Activated naive CD4-positive, alpha-beta T cell (primary cell): ENCODE measurements at places on chromosomes 3 and 15.

DNA sequence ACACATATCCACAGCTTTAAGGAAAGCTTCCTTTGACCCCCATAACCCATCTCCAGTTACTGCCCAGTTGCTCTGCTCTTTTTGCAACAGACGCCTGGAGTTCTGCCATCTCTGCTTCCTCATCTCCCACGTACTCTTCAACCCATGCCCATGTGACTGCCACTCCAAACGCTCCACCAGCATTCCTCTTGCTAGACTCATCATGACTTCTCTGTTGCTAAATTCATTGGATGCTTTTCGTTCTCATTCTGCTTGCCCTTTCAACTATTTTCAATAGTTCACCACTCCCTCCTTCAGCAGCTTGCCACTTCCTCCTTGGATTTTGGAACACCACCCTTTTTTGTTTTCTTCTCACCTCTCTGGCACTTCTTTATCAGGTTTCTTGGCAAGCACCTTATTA is 2.7 kb upstream of the KNSTRN start:
- DNase-seq = no peak

- DNase-seq = no peak
Measured at GRCh38 chr3:189186101-189186500, 14.3 kb downstream of the TPRG1 start.

DNA sequence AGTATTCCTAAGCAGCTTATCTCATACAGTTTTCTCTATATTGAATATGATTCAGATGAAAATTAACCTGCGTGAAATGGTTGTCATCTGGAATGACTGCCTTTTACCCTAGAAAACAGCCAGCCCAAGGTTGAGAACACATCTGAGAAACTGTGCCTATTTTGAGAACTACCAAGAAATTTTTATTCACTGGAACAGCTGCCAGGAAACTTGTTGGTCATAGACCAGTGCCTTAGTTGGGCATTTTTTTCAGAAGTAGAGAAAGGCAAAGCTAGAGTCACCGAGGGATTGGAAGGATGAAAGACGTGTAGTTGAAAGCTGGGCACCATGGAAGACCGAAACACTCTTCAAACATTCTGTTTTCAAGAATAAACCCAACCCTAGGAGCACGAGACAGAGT is 277.1 kb downstream of the LPP start:
- no peak for DNase-seq

GRCh38 chr15:69036826-69037225 is 22.3 kb downstream of the NOX5 start:
- no peak for DNase-seq

- no peak for DNase-seq
Measured at GRCh38 chr3:127693336-127693843, 20.6 kb downstream of the ABTB1 start.

GRCh38 chr3:107833722-107834416 is 257.0 kb downstream of the CD47 start:
- DNase-seq = no peak

DNA sequence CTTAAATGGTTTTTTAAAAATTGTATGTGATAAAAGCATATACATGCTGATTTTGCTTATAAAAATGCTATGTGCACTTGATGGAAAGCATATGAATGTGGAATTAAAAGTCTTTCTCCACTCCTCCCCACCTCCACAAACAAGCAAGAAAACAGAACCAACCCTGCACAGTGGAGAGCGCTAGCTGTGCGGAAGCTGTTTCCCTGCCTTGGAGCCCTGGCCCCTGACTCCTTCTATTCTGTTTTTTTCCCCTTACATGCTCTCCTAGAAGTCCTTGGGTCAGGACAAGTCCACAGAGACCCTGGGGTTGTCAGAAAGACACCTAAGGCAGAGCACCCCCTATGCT is 64.2 kb downstream of the BOC start:
- DNase-seq = no peak

GRCh38 chr15:74763416-74763815 is 14.8 kb downstream of the CYP1A2 start:
- no peak for DNase-seq

DNA sequence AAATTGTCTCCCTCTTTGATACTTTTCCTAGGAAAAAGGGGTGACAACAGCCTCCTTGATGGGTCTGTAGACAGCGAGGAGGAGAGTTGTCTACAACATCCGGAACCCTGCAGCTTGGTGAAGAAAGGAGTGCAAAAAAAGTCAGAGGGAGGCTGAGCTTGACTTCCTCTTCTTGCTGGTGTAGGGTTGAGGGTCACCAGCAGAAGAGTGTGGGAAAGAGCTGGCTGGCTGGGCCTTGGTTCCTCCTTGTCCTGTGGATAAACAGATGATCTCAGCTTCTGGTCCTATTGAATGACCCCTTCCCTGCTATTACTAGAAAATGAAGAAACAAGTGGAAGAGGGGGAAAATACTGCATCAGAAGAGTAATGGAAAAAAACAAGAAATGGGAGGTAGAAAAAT is 20.4 kb downstream of the SLC7A14 start:
- no peak for DNase-seq

- no peak for DNase-seq
Measured at GRCh38 chr3:101900316-101900715, 51.0 kb downstream of the NFKBIZ start.

DNA sequence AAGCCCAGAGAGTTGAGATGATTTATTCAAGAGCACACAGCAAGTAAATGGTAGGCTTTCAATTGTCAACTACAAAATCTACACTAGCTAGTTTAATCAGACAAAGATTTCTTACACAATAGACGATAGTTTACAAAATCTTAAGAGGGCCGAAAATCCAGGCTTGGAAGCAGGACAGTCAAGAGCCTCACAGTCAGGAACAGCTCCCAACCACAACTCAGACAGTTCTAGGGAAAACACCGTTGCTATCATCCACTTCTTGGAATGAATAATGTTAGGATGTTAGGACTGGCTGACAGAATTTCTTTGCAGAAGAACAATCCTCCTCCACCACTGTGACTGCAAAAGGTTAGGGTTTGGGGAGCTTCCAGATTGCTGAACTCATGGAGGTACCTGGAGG is 290.8 kb upstream of the ZPLD1 start:
- no peak for DNase-seq

DNA sequence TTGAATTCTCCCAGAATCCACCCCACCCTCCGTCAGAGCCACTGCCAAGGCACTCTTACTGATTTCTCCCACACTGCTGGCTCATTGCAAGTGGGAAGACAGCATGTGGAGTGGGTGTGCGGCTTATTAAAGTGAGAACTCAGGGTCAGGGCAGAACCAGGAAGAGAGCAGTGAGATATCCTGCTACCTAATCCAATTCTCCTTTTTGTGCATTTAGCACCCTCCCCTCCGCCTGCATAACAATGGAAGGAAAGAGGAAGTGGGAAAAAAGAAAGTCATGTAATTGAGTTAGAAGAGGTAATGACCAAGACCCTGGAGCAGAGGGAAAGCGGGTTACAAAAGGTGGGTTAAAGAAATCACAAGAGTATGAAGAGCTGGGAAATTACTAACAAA is 27.8 kb upstream of the PIK3CB start:
- no peak for DNase-seq

GRCh38 chr15:42692997-42693396 is 43.9 kb downstream of the CDAN1 start:
- DNase-seq = no peak

DNA sequence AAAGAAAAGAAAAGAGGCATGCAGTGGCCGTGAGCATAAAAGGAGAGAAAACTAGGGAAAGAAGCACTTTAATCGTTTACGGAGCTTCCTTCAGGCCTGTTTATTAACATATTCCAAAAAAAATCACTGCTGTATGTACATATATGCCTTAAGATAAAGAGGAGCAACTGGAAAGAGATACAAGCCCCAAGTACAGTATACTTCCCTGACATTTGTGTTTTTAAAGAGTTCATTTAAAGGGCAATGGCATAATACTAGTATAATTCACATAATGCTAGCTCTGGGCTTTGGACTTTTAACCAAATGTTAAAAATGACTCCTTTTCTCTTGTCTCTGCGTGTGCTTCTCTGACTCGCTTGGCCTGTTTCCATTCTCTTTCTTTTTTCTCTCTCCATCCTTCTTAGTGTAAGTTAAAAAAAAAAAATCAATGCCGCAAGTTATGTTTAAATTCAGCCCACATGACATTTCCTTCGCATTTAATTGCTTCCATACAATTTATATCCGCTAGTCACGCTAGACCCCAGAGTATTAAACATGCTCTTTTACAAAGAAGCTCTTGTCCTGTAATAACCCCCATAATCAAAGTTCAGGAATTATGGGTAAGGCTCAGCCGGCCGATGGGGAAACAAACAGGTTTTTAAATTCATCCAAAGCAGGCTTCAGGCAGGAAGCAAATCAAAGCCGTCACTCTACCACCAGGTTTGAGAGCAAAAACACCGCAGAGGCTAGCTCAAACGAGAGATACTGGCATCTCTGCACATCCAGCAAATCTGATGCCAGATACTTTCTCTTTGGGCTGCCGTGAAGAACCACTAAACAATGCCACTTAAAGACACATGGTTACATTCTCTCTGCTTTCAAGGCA is 19.4 kb downstream of the WWTR1 start:
- no peak for DNase-seq

DNA sequence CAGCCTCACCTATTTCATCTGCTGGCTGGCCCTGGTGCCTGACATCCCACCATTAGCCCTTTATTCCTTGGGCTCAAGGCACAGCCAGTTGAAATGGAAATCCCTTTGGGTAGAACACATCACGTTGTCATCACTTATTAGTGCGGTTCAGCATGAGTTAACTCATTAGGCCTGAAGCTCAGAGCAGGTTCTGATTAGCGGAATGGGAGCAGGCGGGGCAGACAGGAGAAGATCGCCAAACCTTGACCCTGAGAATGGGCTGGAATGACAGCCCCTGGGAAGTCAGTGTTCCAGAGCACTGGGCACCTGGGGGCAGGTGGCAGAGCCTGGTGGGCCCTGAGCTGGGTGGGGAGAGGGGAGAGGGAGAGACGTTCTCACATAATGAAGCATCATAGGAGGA is 5.8 kb downstream of the ITGA11 start:
- DNase-seq = no peak

DNA sequence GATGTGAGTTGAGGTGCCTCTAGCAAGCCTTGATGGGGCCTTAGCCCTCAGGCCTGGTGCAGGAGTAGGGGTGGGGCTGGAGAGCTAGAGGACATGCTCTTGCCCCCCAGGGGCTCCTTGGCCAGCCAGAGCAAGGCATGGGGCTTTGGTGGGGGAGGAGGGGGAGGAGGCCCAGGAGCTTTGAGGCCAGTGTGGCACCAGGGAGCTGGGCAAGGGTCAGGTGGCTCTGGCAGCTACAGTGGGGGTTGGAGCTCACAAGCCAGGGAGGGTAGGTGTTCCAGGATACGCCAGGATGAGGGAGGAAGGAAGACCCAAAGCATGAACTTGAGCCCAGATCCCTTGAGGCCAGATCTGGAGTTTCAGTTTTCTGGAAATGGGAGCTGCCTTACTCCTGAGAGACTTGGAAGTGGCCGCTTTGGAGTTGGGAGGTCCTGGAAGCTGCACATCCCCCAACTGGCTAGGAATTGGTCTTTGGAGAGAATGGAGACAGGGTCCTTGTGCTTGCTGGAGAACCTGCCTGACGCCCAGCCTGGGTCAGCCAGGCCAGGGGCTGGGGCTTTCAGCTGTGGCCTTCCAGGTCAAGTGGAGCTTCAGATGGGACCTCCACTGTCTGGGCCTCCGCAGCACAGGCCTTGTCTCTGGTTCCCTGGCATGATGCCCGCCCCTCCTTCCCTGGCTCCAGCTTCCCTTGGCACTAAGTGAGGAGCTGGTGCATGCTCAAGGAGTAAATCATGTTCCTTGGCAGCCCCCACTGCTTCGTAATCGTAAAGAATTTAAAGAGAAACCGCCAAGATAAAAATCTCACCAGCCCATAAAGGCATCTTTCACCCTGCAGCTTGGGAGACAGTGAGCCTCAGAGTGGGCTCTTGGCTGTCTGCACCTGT is 8.7 kb downstream of the SEMA3F start:
- no peak for DNase-seq

DNA sequence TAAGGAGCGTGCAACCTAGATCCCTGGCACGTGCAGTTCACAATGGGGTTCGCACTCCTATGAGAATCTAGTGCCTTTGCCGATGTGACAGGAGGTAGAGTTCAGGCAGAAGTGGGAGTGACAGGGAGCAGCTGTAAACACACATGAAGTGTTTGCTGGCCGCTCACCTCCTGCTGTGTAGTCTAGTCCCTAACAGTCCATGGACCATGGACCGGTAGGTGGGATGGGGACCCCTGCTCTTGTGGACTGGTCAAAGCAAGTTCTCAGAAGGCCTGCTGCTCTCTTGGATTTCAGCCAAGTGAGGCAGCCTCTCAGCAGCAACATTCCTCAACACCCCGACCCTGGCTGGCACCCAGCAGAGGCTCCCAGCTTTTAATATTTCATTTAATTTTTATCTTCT is 58.2 kb upstream of the SNRPA1 start:
- no peak for DNase-seq

GRCh38 chr3:26104851-26105251 is 315.0 kb downstream of the OXSM start:
- no peak for DNase-seq

GRCh38 chr3:153980252-153980590 is 141.0 kb upstream of the ARHGEF26 start:
- DNase-seq = no peak

GRCh38 chr3:38640661-38641452 is 8.6 kb downstream of the SCN5A start:
- DNase-seq = no peak

GRCh38 chr15:83959477-83959876 is 276.1 kb upstream of the GOLGA6L4 start:
- no peak for DNase-seq

GRCh38 chr3:120473896-120474675 is 23.3 kb upstream of the FSTL1 start:
- no peak for DNase-seq

DNA sequence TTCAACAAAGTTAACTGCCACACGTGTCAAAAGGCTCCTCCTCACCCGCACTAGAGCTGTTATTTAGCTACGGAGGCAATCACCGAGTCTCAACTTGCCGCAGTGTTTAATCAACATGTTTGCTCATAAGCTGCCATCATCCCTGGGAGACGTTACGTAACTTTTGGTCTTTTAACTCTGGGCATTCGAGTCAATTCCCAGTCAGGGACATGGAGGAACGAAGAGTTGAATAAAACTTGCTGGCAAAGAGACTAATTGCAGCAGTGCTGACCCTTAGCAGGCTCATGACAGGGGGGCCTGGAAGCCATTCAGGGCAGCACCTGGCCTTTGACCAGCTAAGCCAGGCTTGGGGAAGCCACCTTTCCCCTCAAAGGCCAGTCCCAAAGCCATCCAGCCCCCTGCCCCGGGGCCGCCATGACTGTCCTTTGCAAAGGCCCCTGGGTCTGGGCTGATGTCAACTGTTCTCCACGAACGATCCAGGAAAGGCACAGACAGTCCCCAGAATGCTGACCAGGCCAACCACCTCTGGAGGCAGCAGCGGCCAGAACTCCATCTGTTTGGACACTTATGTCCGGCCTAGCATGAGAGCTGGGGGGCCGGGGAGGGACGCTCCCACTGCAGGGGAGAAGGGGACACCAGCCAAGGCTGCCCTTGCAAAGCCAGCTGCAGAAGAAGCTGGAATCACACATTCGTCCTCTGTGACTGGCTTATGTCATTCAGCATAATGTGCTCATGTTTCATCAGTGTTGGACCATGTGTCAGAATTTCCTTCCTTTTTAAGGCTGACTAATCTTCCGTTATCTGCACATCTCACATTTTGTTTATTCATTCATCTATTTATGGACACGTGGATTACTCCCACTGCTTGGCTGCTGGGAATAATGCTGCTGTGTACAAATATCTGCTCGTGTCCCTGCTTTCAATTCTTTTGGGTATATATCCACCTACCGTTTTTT is 43.7 kb downstream of the PCSK6 start:
- DNase-seq = no peak

GRCh38 chr3:27216955-27217552 is 152.1 kb downstream of the NEK10 start:
- DNase-seq = no peak
